ENCODE measurements at places on chromosomes 13 and 19.

DNA sequence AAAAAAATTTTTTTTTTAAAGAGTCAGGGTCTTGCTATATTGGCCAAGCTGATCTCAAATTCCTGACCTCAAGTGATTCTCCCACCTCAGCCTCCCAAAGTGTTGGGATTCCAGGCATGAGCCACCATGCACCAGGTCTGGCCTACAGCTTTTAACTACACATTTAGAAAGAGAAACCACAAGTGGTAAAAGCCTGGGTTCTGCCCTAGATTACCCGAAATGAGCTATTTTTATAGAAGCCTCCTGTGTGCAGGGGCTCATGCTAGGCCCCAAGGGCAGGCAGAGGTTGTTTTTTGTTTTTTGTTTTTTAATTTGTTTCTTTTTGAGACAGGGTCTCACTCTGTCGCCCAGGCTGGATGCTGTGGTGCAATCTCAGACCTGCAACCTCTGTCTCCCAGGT is 14.0 kb upstream of the MYADM start:
- no peak for DNase-seq

GRCh38 chr19:35105411-35106290 is 10.0 kb upstream of the FXYD3 start:
- no peak for DNase-seq

DNA sequence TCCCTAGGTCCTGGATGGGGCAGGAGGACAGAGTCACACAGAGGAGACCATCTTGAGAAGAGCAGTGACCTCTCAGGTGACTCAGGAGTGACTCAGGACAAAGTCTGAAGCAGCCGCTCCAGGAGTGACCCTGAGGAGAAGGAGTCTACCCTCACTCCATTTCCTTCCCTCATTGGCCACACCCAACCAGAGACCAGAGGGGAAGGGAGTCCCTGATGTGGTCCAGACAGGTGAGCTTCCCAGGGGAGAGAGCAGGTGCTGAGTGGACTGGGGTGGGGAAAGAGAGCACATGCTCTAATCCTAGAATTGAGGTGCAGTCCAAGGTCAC is 75.5 kb upstream of the MEDAG start:
- no peak for DNase-seq

DNA sequence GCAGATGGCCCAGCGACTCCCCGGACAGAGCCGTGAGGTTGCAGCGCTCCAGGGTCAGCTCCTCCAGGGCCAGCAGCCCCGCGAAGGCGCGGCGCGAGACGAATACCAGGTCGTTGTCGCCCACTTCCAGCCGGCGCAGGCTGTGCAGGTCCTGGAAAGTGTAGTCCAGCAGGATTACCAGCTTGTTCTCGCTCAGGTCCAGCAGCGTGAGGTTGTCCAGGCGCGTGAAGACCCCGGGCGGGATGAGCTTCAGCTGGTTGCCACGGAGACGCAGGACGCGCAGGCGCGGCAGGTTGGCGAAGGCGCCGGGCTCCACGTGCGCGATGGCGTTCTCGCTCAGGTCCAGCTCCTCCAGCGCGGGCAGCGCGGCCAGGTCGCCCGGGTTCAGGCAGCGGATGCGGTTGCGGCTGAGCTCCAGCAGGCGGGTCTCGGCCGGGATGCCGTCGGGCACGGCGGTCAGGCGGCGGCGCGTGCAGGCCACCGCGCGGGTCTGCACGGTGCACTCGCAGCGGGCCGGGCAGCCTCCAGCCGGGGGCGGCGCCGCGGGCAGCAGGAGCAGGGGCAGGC is 9.3 kb upstream of the PEAK3 start:
- no peak for DNase-seq

DNA sequence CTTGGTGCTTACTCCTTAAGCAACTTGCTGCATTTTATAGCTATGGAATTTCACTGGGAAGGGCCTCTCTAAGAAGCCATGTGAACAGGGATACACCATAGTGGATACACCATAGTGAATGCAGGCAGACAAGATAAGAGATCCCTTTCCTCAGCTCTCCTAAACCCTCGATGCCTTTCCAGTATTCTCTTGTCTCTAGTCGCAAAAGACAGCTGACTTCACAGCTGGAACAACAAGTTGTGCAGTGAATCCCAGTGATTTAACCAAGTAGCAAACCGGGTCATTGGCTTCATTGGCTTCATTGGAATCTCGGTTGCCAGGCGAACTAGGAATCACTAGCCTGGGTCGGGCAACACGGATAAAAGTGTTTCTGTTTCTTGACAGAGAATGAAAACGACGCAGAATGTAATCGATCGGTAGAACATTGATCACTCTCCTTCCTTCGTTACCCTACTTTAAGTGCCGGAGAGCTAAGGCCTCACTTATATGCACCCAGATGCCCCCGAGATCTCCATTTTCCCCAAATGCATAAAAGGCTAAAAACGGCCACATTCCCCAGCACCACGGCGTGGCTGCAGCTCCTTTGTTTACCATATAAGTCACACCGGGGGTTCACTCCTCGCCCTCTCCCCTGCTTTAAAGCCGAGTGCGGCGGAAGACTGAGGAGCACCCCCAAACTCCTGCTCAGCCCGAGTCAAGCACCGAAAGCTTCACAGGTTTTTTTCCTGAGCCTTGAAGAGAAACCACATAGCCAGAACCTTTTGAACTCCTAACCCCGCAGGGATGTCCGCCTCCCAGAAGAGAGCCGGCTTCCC is 674 bp downstream of the TRPC4 start:
- no peak for DNase-seq

GRCh38 chr19:18656337-18657086 is 19.7 kb downstream of the KLHL26 start:
- no peak for DNase-seq

DNA sequence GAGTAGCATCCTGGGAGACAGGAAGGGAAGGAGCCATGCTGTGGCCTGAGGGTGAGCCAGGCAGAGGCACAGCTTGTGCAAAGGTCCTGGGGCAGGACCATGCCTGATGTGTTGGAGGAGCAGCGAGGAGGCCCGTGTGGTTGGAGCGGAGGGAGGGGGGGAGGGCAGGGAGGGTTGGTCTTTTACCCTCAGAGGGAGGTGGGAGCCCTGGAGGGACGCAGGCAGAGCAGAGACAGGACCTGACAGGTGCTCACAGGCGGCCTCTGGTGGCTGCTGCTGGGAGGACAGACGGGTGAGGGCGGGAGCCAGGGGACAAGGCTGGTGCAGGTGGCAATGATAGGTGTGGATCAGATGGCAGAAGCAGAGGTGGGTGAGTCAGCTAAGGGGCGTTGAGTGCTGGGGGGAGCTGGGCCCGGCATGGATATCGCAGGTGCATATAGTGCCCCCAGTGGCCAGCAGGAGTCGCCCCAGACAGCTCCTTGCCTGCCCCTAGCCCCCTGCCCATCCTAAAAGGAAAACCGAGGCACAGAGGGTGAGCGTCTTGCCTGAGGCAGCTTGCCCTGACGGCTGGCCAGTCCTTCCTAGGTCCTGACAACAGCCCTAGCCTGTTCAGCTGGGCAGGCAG is 9.8 kb upstream of the GNA15 start:
- no peak for DNase-seq

- DNase-seq: no peak
Measured at GRCh38 chr13:21037656-21038055, 23.7 kb downstream of the LATS2 start.

- DNase-seq: no peak
Measured at GRCh38 chr19:12202250-12202649, 39.4 kb downstream of the ZNF136 start.

GRCh38 chr13:80256352-80256932 is 84.5 kb downstream of the SPRY2 start:
- DNase-seq: no peak

- no peak for DNase-seq
Measured at GRCh38 chr19:14826006-14826405, 9.0 kb downstream of the OR7A5 start.

Data from NCI-H187 treated with DMSO at 0.1 percent for 48 hours (cell line).